ENCODE measurements at places on chromosomes 11 and 22.

DNA sequence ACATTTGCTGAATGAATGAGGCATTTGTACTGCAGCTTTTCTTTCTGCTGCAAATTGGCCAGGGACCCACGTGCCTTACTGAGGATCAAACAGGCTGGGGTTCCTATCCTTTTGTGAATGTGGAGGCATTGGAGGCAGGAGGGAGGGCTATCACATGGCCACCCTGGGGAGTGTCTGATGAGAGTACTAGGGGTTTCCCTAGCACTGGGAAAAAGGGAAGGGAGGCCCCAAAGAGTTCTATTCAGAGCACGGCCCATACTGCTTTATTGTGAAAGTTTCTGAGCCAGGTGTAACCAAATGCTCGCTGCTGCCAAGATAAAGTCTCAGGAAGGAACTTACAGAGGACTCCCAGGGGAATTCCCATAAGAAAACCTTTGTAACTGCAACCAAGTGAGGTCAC, 78.4 kb upstream of the ANO1 start:
- no peak for DNase-seq

- DNase-seq = no peak
Observed at GRCh38 chr11:82004537-82005213, 729.0 kb downstream of the FAM181B start.

GRCh38 chr11:11486002-11486401, 133.0 kb upstream of the CSNK2A3 start:
- DNase-seq = no peak

DNA sequence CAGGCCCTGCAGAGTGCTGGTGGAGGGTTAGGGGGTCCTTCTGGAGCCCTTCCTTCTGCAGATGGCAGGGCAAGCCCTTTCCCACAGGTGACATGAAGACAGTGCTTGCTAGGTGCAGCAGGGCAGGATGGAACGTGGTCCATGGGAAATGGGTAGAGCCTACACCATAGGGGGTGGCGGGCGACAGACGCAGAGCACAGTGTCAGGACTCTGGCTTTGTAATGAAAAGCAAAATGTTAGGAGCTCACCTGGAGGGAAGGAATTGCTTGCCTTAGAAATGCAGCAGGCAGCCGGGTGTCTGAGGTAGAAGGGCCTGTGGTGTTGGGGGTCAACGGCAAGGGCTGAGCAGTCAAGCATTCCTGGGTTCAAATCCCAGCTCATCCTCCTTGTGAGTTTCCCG, 54.9 kb downstream of the ARHGAP8 start:
- no peak for DNase-seq

- DNase-seq = no peak
Observed at GRCh38 chr11:75200531-75200930, 40.0 kb upstream of the TPBGL start.

GRCh38 chr22:23862103-23862502, 4.4 kb downstream of the SLC2A11 start:
- peak; percentile 65 for DNase-seq

DNA sequence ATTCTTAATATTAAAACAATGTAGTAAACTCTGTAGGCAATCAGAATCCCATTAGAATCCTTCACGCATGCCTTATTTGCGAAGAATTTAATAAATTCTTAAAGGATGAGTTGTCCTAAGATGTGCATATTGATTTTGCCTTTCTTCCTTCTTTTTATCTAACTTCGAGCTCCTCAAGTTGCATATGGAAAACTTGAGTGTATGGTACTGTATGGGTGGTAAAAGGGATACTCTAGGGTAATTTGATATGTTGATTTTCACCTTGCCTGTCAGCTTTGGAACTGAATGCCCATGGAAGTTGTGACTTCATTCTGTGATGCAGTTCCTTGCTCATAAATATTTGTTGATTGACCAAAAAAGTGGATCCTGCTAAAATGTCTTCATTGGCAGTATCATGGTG, 193.8 kb downstream of the DDX10 start:
- no peak for DNase-seq

DNA sequence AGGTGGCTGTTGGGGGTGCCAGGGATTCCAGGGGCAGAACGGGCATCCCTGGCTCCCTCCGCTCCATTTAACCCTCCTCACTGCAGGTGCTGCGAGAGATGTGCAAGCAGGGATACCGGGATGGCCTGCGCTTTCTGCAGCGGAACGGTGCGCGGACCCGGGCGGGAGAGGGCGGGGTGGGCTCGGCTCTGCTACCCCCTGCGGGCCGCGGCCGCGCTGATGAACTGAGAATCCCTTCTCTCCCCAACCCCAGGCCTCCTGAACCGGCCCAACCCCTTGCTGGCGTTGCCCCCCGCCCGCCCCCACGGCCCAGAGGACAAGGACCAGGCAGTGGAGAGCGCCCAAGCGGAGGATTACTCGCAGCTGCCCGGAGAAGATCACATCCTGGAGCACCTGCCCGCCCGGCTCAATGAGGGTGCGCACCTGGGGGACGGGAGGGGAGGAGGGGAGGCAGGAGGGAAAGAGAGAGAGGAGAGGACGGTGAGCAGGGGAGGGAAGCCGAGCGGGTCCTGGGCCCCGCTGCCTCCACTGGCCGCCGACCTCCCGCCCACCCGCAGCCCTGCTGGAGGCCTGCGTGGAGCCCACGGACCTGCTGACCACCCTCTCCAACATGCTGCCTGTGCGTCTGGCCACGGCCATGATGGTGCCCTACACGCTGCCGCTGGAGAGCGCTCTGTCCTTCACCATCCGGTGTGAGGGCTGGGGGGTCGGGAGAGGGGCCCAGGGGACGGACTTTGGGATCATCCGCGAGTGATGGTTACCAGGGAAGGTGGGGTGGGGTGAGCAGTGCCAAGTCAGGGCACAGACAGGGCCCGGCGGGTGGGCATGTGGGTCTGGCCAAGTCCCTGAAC, 4.1 kb upstream of the CRACR2B start:
- no peak for DNase-seq

- no peak for DNase-seq
Observed at GRCh38 chr11:128453444-128454336, 133.7 kb downstream of the ETS1 start.

DNA sequence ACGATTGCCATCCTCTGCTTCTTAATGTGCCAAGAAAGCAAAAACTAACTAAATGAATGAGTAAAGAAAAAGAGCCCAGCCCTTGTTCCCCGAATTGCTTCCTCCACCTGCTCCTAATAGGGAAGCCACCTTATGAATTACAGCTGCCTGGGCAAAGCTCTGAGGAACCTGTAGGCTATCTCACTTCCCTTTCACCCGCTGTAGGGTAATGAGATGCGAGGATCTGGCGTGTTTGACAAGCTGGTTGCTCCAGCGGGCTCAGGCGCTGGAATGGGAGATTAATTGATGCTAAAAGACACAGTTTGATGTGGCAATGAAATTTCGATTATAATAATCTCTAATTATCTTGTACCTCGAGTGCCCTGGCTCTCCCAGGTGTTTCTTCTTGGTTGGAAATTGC, 256.4 kb downstream of the NTM start:
- no peak for DNase-seq

- no peak for DNase-seq
Observed at GRCh38 chr11:20536784-20537183, 62.6 kb upstream of the SLC6A5 start.

DNA sequence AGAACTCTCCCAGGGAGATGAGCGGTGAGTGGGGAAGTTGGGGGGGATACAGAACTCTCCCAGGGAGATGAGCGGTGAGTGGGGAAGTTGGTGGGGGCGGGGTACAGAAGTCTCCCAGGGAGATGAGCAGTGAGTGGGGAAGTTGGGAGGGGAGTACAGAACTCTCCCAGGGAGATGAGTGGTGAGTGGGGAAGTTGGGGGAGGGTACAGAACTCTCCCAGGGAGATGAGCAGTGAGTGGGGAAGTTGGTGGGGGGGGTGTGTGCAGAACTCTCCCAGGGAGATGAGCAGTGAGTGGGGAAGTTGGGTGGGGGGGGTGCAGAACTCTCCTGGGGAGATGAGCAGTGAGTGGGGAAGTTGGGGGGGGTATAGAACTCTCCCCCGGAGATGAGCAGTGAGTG, 186.5 kb downstream of the SHANK2 start:
- no peak for DNase-seq

DNA sequence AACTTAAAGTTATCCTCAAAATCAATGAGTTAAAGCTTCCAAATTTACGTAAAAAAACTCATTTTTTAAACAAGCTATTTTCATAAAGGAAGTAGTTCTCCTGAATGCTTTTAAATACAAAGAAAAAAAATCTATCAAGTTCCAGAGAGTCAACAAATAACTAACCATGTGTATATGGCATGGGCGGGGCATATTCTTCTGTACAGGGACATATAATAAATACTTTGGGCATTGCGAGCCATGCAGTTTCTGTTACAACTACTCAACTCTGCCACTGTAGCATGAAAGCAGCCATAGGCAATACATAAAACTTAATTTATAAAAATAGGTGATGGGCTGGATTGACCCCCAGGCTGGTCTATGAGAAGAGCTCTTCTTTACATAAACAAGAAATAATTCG, 57.8 kb downstream of the BTBD10 start:
- DNase-seq = no peak

DNA sequence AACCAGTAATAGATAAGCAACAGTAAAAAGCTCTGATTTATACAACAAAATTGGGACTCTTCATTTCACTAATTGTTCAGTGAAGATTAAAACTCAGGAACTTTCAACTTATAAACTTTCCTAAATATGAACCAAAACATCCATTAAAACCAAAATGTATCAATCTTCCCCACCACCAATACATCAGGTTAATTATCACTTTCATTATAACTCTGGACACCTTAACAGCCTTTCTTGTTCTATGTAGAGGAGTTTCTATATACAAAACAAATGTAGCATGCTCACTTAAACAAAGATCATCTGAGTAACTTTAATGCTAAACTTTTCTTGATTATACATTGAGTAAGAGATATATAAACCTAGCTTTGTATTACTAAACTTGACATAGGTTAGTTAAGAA, 74.7 kb downstream of the ST14 start:
- no peak for DNase-seq

- DNase-seq = no peak
Observed at GRCh38 chr11:16099343-16099900, 256.9 kb downstream of the SOX6 start.

GRCh38 chr11:129223701-129224149, 31.6 kb upstream of the ARHGAP32 start:
- DNase-seq = no peak

- no peak for DNase-seq
Observed at GRCh38 chr11:81744336-81745116, 989.1 kb downstream of the FAM181B start.

GRCh38 chr22:48452766-48453165, 1374.9 kb downstream of the BRD1 start:
- DNase-seq = no peak

GRCh38 chr11:33842236-33842915, 49.5 kb downstream of the LMO2 start:
- no peak for DNase-seq

DNA sequence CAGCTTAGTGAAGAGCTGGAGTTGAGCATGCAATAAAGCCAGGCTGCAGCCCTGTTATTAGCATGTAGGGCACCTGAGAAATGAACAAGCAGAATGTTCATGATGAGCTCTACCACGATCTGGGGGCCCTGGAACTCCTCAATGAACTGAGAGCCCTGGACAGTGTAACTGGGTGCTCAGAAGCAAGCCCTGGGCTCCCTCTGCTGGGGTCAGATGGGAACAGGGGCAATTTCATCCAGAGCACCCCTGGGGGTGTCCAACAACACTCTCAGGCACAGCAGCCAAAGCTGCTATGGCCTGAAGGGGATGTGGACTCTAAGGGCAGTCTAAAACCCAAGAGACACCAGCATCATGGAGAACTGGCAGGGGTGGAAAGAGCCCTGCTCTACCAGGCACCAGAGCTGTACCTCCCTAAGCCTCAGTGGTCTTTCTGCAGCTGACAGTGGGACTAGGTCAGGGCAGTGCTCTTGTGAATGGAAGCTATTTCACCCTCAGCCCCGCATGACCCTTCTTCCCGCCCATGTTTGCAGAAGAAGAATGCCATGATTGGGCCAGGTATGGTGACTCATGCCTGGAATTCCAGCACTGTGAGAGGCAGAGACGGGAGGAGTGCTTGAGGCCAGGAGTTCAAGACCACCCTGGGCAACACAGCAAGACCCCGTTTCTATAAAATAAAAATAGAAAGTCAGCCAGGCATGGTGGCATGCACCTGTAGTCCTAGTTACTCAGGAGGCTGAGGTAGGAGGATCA, 28.9 kb downstream of the THOC5 start:
- DNase-seq = peak; percentile 27

- no peak for DNase-seq
Observed at GRCh38 chr11:35688023-35688422, 25.4 kb downstream of the TRIM44 start.

DNA sequence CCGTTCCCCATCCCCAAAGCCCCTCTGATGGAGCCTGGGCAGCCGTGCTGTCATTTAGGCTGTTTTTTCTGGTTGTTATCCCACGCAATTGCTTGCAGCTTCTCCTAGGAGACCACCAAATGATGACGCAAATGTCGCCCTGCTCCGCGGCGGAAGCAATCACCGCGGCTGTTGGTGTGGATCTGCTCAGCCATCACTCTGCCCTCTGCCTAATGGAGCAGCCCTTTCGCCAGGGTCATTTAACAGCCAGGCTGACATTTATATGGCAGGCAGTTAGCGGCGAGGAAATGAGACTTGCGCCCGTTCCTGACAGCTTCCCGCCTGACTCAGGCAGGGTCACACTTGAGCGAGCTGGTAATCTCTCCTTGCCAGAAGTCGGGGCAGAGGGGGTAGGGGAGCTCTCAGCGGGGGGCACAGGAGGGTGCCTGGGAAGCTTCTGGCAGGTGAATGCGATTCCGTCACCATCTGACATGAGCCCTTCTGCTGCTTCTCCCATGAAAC, 97.9 kb upstream of the RTL6 start:
- no peak for DNase-seq

- DNase-seq = no peak
Observed at GRCh38 chr22:27800250-27801201, 1.0 kb downstream of the MN1 start.

- no peak for DNase-seq
Observed at GRCh38 chr11:112786886-112787530, 174.2 kb upstream of the NCAM1 start.

Measured in DND-41 (cell line).